ENCODE measurements at places on chromosomes 7 and 10. TPM values are rescaled to one million over a fixed set of nuclear protein-coding genes. Genes with fewer than 3 reads are reported as not detected.
A peak's percentile ranks its signal among the peaks of the same experiment; 100 is the strongest.

CADPS2 gene
- total RNA-seq = 16.1 TPM

SLC39A12 gene
- total RNA-seq = not detected

UPP1 gene
- total RNA-seq = 60.4 TPM

LLCFC1 gene
- total RNA-seq = not detected

COBL gene
- total RNA-seq = not detected

DNA sequence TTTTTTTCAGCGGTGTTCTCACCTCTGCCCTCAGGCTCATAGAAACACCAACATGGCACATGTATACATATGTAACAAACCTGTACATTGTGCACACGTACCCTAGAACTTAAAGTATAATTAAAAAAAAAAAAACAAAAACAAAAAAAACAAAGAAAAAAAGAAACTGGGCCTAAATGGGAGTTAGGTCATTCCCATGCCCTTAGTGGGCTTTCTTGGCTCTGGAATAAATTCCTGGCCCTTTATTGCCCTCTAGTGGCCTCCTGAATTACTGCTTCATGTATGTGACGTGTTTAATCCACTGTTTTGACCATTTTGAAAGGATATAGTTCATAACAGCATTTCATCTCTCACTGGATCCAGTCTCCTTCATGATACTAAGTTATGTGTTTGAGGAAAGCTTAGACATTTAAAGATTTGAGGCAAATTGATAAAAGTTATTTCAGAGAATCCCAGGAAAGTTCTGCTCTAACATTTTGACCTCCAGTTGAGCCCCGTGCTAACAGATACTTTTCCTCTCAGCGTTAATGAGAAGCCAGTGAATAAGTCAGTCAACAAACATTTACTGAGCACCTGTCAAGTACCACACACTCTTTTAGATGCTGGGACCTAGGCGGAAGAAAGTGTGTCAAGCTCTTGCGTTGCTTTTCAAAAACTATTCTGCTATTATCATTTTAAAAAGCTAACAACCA, 54.7 kb upstream of the SYPL1 start:
- DNase-seq = peak; percentile 60
- H3K4me3 ChIP-seq = no peak overlapping the region
- H3K27ac ChIP-seq = no peak overlapping the region

- H3K27me3 ChIP-seq = no peaks in the 10 kb centered on the region
- peaks cover 21% of the 10 kb centered on the region for H3K4me1 ChIP-seq
- no peak overlapping the region for H3K4me3 ChIP-seq
- H3K27ac ChIP-seq = no peak overlapping the region
Measured at GRCh38 chr10:88147000-88147798, 283.8 kb downstream of the PTEN start.

DNA sequence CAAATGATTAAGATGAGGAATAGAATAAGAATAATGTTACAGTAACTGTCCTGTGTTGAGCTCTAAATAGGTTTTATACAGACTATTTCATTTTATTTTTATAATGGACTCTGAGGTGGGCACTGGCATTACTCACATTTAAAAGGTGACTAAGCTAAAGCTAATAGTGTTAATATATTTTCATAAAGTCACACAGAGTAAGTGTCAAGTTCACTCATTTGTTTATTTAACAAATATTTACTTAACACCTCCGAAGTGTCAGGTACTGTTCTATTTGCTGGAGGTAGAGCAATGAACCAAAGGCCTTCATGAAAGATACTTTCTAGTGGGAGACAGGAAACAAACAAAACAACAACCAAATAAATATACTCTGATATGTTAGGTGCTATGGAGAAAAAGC, 44.0 kb downstream of the ASB4 start:
- no peak for DNase-seq
- no peaks in the 10 kb centered on the region for H3K36me3 ChIP-seq
- H3K27ac ChIP-seq = no peak overlapping the region
- H3K4me1 ChIP-seq = no peaks in the 10 kb centered on the region

- H3K27ac ChIP-seq = no peak overlapping the region
- H3K27me3 ChIP-seq = no peaks in the 10 kb centered on the region
- no peaks in the 10 kb centered on the region for H3K36me3 ChIP-seq
- no peak for DNase-seq
- no peak overlapping the region for H3K4me3 ChIP-seq
Measured at GRCh38 chr10:45456822-45457221, 82.8 kb downstream of the ALOX5 start.

- H3K4me3 ChIP-seq = no peak overlapping the region
- no peak overlapping the region for H3K27ac ChIP-seq
- H3K36me3 ChIP-seq = no peaks in the 10 kb centered on the region
Measured at GRCh38 chr10:105973360-105973759, 1191.1 kb downstream of the SORCS1 start.

DNA sequence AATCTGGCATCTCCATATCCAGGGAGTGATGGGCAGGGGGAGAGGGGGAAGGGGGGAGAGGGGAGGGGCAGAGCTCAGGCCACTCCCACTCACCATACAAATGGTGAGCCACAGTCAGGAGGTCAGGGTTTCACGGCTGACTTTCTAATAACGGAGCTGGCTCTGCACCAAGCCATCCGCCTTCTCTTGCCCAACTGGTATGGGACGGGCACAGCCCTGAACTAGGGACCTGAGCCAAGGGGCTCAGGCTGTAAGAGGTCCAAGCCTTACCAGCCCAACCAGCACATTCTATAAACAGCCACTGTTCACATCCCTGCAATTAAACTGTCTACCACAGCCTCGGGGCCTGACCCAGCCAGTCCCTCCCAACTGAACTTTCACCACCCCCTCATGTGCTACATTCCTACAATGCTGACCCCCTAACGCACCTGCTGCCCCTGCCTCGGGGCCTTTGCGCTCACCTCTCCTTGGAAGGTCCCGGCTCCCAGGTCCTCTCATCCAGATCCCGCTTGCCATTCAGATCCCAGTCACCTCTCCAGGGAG, 32.5 kb downstream of the RGS10 start:
- DNase-seq = no peak
- no peaks in the 10 kb centered on the region for H3K4me1 ChIP-seq
- H3K4me3 ChIP-seq = no peak overlapping the region
- no peaks in the 10 kb centered on the region for H3K27me3 ChIP-seq
- H3K27ac ChIP-seq = no peak overlapping the region

- H3K4me1 ChIP-seq = peaks cover 9% of the 10 kb centered on the region
- no peak for DNase-seq
Measured at GRCh38 chr7:99244939-99245338, 27.7 kb upstream of the MYH16 start.

GRCh38 chr7:83276250-83276649, 113.6 kb upstream of the PCLO start:
- no peaks in the 10 kb centered on the region for H3K36me3 ChIP-seq
- no peaks in the 10 kb centered on the region for H3K27me3 ChIP-seq
- no peak overlapping the region for H3K4me3 ChIP-seq

DNA sequence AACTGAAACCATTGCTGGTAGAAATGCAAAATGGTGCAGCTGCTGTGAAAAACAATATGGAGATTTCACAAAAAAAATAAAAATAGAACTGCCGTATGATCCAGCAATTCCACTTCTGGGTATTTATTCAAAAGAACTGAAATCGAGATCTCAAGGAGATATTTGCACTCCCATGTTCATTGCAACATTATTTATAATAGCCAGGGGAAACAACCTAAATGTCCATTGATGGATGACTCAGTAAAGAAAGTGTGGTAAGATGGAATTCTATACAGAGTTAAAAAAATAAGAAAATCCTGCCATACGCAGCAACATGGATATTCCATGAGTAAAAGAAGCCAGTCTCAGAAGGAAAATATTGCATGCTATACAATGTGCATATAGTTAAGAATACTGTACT, 290.6 kb upstream of the GHITM start:
- H3K4me1 ChIP-seq = no peaks in the 10 kb centered on the region
- H3K4me3 ChIP-seq = no peak overlapping the region
- no peak overlapping the region for H3K27ac ChIP-seq
- DNase-seq = no peak
- H3K36me3 ChIP-seq = no peaks in the 10 kb centered on the region
- no peaks in the 10 kb centered on the region for H3K27me3 ChIP-seq

GRCh38 chr10:71840177-71840957, 10.7 kb downstream of the PSAP start:
- peaks cover 51% of the 10 kb centered on the region for H3K4me1 ChIP-seq
- DNase-seq = peak; percentile 92
- no peak overlapping the region for H3K4me3 ChIP-seq
- H3K27ac ChIP-seq = no peak overlapping the region
- H3K36me3 ChIP-seq = 0 out of 2 replicates have a peak, but pooled peaks cover 2% of the 10 kb centered on the region
- H3K27me3 ChIP-seq = no peaks in the 10 kb centered on the region

GRCh38 chr7:133582766-133583523, 330.1 kb downstream of the EXOC4 start:
- H3K4me3 ChIP-seq = no peak overlapping the region
- DNase-seq = no peak
- H3K4me1 ChIP-seq = peaks cover 28% of the 10 kb centered on the region
- H3K27me3 ChIP-seq = no peaks in the 10 kb centered on the region
- H3K27ac ChIP-seq = peak overlapping the region; percentile 96

DNA sequence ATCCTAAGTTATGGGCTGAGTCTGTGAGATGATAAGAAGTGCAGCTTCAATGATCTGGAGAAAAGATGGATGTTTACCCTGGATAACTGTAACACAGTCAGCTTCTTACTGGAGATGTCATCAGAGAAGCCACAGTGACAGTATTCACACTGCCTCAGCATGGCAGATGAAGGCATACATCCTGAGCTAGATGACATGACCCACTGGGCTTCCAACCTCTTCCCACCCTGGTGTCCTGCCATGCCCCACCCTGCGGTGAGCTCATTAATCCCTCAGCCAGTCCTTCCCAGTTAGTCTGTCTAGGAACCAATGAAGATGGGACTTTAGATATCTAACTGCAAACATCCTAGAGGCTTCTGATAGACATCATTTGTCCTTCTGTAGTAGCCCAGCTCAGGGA, 213.8 kb downstream of the TAX1BP1 start:
- no peak overlapping the region for H3K4me3 ChIP-seq
- DNase-seq = no peak

DNA sequence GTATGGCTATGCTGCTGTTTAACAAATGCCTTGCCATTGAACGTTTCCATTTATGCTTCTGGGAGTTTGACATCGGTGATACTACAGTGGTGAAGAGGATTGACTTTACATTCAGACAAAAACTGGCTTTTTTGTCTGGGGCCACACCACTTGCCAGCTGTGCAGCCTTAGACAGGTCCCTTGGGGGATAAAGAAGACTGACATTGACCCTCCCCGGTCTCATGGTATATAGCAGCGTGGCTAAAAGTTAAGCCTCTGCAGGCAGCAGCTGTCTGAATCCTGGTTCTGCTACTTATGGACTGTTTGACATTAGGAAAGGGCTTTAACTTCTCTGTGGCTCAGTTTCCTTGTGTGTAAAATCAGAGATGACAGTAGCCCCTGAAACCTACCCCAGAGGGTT, 42.0 kb upstream of the PTF1A start:
- no peaks in the 10 kb centered on the region for H3K27me3 ChIP-seq
- no peak overlapping the region for H3K27ac ChIP-seq
- no peak for DNase-seq
- no peaks in the 10 kb centered on the region for H3K4me1 ChIP-seq
- no peaks in the 10 kb centered on the region for H3K36me3 ChIP-seq

DNA sequence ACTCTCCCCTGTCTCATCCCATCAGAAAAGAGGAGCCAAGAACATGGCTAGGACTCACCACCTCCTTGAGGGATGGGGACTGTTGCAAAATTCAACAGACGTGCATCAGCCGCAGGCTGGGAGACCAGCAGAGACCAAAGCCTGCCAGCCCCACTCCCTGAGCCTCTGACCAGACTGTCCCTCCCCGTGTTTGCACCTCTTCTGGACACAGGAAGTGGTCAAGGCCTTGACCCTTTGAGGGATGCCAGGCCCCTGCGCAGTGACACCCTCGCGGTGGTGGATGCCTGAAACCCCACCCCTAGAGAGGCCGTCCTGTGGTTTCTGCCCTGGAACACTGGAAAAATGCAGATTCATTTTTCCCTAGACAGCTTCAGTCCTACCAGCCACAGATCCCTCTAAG, 128.4 kb upstream of the TCF7L2 start:
- H3K36me3 ChIP-seq = no peaks in the 10 kb centered on the region
- H3K4me1 ChIP-seq = no peaks in the 10 kb centered on the region
- no peak for DNase-seq
- no peak overlapping the region for H3K27ac ChIP-seq
- H3K4me3 ChIP-seq = no peak overlapping the region
- no peaks in the 10 kb centered on the region for H3K27me3 ChIP-seq

- peaks cover 13% of the 10 kb centered on the region for H3K4me1 ChIP-seq
- H3K4me3 ChIP-seq = no peak overlapping the region
- no peak overlapping the region for H3K27ac ChIP-seq
- DNase-seq = peak; percentile 55
Measured at GRCh38 chr10:119006451-119007210, 22.9 kb upstream of the NANOS1 start.

DNA sequence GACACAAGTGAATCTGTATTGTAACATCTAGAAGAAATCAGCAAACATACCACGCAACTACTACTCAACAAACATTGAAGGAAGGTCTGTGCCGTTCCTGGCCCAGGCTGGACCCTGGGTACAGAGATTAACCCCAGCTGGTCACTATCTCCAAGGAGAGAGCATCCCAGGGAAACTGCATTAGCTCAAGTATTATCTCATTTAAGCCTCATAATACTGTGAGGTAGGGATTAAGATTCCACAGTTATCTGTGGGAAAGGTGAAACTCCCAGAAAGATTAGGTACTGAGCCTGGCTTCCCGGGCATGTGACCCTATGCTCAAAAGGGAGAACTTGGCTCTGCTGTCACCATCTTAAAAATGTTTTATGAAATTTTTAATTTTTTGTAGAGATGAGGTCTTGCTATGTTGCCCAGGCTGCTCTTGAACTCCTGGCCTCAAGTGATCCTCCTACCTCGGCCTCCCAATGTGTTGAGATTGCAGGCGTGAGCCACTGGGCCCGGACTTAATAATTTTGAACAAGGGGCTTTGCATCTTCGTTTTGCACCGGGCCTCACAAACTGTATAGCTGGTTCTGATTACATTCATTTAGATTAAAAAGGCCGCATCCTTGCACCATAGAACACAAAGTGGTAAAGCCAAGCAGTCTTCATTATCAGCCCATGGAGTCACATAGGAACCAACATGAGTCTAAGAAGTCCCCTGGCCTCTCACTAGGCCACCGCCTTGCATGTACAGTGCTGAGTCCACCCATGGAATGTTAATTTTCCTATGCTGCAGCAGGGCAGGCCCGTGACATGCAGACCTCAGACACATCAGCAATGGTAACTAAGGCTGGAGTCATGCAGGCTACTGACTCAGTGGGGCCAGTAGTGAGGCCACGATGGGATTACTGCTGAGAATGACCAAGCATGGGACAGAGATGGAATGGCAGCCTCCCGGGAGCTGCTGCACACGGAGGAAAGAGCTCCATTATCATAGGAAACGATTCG, 5.5 kb upstream of the CTBP2 start:
- H3K4me1 ChIP-seq = peaks cover 8% of the 10 kb centered on the region
- peak; percentile 36 for DNase-seq
- H3K27me3 ChIP-seq = 0 out of 2 replicates have a peak, but pooled peaks cover 10% of the 10 kb centered on the region
- no peak overlapping the region for H3K4me3 ChIP-seq
- H3K36me3 ChIP-seq = no peaks in the 10 kb centered on the region
- no peak overlapping the region for H3K27ac ChIP-seq
